ENCODE measurements at places on chromosomes 11 and 22.
A peak's percentile ranks its signal among the peaks of the same experiment; 100 is the strongest.

GRCh38 chr22:35894937-35895708, 133.5 kb downstream of the RBFOX2 start:
- no peak for DNase-seq

GRCh38 chr11:77071077-77071476, 4.3 kb downstream of the CAPN5 start:
- peak; percentile 23 for DNase-seq

DNA sequence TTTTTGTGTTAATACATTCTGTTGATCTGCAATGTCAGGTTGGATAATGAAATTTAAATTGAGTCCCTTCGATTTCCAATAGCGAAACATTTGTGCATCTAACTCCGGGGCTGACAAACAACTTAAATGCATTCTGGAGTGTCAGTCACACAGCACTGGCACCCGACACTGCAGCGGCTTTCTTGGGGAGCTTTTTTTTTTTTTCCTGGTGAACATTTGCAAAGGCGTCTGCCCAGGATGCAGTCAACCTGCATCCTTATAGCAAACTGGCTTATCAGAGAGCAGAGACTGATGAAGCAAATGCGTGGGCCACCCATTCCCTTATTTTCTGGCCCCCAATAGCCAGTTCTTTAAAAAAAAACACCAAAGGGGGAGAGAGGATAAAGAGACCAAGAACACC, 1167.7 kb downstream of the LRRC4C start:
- no peak for DNase-seq

- DNase-seq, result no peak
These were observed 67.7 kb downstream of the BCL2L13 start for GRCh38 chr22:17705951-17706900.

- DNase-seq, result no peak
These were observed 34.4 kb upstream of the LRRC10B start for GRCh38 chr11:61474013-61474643.

GRCh38 chr22:46935506-46936377, 173.3 kb downstream of the TBC1D22A start:
- DNase-seq, result no peak

GRCh38 chr11:134412203-134413042, at the start of gene B3GAT1:
Gene B3GAT1 (minus strand): TSS chr11:134412242. CDS start chr11:134387659, 24,583 bp downstream.
- DNase-seq, result no peak

DNA sequence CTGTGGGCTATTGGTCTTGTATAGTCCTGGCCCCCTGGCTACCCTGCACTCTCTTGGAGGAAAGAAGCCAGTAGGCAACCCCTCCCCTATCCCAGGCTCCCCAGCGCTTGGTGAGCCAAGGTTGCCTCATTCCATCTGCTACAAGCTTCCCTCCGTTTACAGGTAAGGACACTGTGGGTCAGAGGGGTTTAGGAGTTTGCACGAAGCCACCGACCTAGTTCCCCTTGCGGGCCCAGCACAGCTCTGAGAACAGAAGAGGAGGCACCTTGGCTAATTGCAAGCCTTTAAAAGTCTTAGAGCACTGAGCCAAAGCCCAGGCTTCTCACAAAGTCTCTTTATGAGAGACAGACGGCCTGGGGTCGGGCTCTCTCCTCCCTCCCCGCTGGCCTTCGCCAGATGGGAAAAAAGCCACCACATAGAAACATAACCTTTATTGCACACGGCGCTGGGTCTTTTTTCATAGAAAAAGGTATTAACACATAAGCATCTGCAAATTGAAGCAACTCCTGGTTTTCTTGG, 99.8 kb downstream of the CEP164 start:
- DNase-seq, result no peak

- peak; percentile 67 for DNase-seq
These were observed 13.9 kb downstream of the DUSP8 start for GRCh38 chr11:1557904-1558774.

DNA sequence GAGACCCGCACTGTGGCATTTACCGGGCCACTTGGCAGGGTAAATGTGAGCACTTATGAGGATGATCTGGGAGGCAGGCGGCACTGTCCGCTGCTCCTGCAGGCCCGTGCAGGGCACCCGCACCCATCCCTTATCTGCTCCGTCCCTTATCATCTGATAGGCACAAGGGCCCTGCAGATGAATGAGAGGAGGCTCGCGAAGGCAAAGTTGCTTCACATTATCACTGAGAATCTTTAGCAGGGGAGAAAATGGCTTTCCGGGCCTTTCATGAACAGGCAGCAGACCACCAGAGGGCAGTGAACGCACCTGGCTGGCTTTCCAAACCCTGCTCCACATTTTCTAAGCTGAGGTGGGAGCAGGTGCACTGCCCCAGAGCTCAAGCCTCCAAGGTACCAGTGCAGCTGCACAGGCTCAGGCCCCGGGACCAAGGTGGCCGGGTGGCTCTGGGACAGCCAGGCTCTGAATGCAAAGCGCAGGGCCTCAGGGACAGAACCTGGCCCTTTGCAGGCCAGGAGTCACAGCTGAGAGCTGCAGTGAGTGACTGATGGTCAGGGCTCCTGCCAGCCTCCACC, 165.6 kb downstream of the SHANK2 start:
- no peak for DNase-seq

GRCh38 chr22:40441761-40442390, 71.5 kb downstream of the SGSM3 start:
- DNase-seq, result no peak

DNA sequence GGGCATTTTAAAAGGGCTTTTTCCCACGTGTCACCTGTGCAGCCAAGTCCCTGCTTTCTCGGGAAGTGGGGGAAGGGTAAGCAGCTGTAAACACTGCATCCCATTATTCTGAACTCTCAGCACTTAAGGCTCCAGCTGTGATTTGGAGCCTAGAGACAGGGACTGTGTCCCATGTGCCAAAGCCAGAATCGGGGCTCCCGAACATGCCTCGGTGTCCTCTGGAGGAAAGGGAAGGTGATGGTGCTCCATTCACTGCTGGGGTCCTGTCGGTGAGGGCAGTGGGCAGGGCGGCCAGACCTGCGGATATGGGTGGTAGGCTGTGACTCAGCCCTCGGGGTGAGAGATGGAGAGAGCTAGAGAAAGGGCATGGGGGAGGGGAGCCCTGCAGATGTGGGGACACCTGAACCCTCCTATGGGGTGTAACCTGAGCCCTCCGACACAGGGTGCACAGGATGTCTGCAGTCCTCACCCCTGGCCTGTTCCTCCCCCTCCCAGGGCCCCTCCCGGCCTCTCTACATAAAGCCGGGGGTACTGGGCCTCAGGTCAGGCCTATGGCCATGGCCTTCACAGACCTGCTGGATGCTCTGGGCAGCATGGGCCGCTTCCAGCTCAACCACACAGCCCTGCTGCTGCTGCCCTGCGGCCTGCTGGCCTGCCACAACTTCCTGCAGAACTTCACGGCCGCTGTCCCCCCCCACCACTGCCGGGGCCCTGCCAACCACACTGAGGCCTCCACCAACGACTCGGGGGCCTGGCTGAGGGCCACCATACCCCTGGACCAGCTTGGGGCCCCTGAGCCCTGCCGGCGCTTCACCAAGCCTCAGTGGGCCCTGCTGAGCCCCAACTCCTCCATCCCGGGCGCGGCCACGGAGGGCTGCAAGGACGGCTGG, 31.8 kb downstream of the CAPN1 start:
- no peak for DNase-seq

GRCh38 chr11:43234881-43235280, 76.9 kb upstream of the API5 start:
- no peak for DNase-seq

GRCh38 chr22:44286646-44287045, 26.1 kb downstream of the SHISAL1 start:
- no peak for DNase-seq
